ENCODE measurements at places on chromosomes 4 and X. TPM values are rescaled to one million over a fixed set of nuclear protein-coding genes. Genes with fewer than 3 reads are reported as not detected.

Gene RASSF6
- not detected for total RNA-seq

Gene FHDC1
- 0.09 TPM for total RNA-seq

Gene SPANXN2
- total RNA-seq = not detected

Gene ERCC6L
- 9.9 TPM for total RNA-seq

Gene FRAS1
- 1.9 TPM for total RNA-seq

Data from fibroblast of the aortic adventitia (primary cell).